ENCODE measurements at places on chromosomes 5 and 9.

GRCh38 chr5:177300236-177300880 is 3.2 kb downstream of the RAB24 start:
- no peak for DNase-seq

- DNase-seq = peak; percentile 75
Observed at GRCh38 chr9:136138566-136138965, 19.9 kb upstream of the TMEM250 start.

DNA sequence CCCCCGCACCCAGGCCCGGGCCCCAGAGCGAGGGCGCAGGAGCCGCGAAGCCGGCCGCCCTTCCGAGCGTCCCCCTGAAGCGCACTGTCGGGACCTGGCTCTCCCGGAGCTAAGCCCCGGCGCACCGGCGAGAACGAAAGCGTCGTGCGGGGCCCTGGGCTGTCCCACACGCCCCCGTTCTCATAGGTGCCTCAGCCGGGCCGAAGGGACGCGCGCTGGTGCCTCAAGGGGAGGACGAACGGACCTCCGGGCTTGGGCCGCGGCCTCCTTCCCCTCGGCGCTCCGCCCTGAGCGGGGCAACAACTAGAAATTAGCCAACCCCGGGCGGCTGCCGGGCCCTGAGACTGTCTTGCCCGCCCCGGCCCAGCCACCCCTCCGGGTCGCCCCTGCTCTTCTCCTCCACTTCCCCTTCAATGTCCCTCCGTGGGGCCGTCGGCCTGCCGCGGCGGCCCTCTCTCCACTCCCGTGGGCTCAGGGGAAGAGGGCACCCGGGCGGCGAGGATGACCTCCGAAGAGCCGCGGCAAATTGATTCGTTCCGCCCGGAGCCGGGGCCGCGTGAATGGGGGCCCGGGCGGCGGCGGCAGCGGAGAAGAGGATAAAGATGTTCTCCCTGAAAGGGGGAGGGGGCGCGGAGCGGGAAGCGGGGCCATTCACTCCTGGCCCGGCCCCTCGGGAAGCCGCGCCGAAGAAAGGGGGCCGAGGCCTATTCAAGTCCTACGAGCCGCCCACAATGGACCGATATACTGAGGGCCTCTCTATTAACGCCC is 3.5 kb upstream of the PRDM12 start:
- DNase-seq = no peak

DNA sequence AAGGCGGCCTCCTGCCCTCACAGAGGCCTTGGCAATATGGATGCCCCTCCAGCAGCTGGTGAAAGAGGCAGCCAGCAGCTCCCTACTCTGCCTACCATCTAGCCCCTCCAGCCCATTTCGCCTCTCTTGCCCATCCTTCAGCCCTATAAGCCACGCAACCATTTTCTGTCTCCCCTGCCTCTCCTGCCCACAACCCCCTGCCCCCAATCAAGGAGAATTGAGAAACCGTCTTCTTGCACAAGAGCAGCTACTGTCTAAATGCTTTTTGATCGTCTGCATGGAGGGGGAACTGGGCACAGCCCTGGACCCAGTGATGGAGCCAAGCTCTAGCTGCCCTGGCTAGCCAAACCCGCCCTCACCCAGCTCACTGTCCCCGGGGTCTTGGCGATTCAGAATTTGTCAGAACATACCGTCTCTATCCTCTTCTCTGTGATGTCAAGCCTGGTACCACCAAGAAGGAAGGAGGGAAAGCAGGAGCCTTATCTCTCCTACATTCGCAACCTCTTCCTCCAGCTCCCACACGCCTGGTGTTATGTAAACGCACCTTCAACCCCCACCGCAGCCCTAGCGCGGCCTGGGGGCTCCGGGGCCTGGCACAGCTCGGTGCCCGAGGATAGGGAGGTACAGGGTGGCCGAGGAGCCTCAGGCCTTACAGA is 1.2 kb downstream of the SPRY4 start:
- DNase-seq = no peak

DNA sequence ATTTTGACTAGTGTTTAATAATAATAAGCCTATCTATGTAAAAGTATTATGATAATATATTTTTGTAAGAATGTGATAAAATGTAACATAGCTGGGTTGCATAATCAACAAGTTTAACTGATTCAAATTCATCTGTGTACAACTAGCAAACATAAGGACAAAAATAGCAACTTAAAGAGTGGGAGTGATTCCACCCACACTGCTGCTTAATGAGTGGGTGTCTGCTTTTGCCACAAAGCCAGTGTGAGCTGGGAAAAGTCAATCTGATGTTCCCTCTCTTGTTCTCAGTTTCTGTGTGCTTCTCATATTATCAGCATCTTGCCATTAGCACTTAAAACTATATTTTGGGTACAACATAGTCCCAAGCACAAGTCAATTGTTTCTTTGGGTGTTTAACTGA is 111.1 kb upstream of the DPYSL3 start:
- DNase-seq = no peak

GRCh38 chr5:135154197-135154596 is 120.2 kb upstream of the PITX1 start:
- no peak for DNase-seq

GRCh38 chr5:7823594-7823993 is 27.3 kb downstream of the CFAP90 start:
- DNase-seq = no peak

- DNase-seq = no peak
Observed at GRCh38 chr5:24623624-24624023, 21.2 kb downstream of the CDH10 start.

GRCh38 chr9:111897601-111898137 is 1.1 kb downstream of the UGCG start:
- DNase-seq = peak; percentile 63

GRCh38 chr5:133635051-133635450 is 22.7 kb upstream of the FSTL4 start:
- no peak for DNase-seq

GRCh38 chr5:116482394-116482793 is 92.2 kb downstream of the SEMA6A start:
- DNase-seq = no peak

GRCh38 chr9:79661279-79661678 is 89.5 kb downstream of the TLE4 start:
- no peak for DNase-seq

DNA sequence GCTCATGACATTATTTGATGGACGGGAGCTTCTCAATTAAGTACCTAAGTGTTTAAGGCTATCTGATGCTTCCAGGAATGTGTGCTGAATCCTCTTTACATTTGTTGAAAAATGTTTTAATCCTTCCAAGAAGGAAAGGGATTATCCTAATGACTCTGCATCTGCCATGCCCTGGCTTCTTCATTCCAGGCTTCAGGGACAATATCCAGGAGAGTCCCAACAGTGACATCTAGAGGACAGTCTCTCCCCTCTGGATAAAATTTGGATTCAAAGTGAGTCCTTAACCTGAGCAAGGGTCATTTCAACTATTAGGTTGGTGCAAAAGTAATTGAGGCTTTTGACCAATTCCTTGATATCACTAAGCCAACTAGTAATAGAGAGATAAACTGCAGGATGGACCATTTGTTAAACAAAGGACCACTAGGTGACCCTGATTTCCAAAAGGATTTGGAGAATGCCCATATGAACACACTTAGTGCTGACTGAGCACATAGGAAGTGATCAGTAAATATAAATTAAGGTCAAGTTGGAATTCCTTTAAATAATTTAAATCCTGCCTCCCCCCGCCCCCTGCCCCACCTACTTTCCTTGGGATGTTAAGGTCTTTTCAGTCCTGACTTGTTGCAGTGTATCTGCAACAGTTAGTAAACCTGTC is 19.1 kb downstream of the TNFSF8 start:
- DNase-seq = peak; percentile 74

- no peak for DNase-seq
Observed at GRCh38 chr9:20662156-20662555, 21.9 kb upstream of the FOCAD start.

DNA sequence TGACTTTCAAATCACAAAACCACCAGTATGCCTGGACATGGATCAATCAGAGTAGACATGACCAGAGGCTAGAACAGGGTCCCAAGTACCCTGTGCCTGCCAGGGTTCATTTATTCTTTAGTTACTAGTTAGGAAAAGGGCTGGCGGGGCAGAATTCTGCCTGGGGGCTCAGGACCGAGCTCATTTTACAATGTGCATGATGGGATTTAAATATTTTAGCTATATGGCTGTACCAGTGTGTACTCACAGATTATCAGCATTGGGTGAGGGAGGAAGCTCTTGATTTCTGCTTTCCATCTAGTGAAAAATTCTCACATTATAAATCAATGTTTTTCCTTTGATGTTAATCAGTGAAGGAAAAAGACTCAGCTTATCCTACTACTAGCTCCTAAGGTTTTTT is 1511.1 kb downstream of the EFNA5 start:
- DNase-seq = no peak

DNA sequence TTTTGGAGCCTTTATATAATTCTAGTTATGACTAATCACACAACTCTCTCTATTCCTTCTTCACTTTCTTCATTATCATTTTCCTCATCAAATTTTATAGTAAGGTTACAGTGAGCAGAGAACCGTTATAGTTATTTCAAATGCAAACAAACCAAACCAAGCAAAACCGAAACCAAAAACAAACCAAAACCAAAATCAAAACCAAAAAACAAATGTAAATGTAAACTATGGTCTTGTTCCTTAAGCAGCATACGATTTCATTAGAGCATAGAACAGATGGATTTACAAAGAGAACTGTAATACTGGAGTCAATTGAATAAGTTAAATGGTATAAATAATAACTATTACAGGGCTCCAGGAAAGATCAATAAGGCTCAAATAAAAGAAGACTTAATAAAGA is 447.1 kb downstream of the LRRC70 start:
- no peak for DNase-seq

DNA sequence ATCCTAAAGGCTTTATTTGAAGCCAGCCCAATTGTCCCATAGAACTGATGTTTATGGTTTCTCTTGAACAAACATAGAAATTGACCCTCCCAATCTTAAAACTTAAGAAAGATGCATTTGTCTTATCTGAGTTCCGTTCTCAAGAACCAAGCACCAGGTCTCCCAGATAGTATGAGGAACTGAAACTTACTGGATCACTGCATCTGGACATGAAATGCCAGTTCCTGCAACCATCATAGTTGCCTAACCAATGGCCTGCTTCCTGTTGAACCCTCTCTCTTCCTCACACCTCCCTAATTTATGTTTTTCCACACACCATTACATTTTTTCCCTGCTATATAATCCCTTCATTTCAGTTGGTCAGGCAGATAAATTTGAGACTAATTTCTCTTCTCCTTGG is 478.9 kb downstream of the HTR1A start:
- DNase-seq = no peak

- no peak for DNase-seq
Observed at GRCh38 chr9:86713970-86714369, 233.3 kb downstream of the GAS1 start.

GRCh38 chr9:68897577-68898145 is 116.3 kb downstream of the PRKACG start:
- no peak for DNase-seq

DNA sequence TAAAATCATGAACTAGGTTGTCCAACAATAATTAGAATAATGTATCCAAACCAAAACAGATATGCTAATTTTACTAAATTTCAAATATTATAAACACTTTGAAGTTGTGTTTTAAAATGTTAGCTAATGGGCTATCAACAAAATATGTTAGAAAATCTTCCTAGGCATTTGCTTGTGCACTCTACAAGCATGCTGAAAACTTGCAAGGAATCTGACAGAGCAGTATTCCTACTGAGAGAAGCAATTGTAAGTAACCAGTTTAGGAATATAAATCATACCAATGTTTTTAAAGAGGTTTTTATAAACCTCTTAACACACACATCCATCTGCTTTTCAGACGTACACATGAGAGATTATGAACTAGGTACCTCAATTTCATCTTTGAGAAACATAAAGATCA is 228.4 kb upstream of the TBCA start:
- no peak for DNase-seq

DNA sequence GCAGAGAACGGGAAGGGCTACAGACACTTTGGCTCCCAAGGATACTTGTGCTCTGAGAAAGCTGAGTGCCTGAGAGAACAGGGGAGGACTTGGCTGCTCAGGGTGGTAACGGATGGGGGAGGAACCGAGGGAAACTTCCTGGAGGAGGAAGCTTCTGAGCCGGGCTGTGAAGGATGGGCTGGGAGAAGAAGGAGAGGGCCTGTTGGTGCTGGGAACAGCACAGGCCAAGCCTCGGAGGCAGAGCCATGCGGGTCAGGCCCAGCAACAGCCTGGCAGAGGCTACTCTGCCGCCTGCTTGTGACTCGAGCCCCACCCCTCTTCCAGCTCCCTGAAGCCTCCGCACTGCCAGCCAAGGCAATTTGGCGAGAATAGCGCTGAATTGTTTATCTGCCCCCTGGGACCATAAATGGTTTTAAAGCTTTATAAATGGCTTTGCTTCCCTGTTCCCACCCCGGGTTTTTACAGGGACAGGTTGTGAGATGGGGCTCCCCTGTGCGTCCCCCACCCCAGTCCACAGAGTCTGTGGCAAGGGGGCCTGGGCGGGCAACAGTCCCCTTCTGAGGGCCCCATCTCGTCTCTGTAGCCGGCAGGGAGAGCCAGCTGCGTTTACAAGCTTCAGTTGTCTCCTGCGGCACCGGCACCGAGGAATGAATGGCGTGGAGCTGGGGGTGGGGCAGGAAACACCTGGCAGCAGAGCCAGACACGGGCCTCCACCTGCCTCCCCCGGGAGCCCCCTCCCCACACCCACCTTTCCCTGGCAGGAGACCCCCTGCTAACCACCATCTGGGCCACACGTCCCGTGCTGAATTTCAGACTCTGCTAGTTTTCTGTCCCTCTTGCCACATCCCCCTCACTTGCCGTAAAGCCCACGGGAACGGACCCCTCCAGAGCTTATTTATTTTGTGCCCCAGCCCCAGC is 24.4 kb downstream of the FAM163B start:
- DNase-seq = no peak

GRCh38 chr9:29422438-29422837 is 1849.2 kb upstream of the C9orf72 start:
- DNase-seq = no peak

DNA sequence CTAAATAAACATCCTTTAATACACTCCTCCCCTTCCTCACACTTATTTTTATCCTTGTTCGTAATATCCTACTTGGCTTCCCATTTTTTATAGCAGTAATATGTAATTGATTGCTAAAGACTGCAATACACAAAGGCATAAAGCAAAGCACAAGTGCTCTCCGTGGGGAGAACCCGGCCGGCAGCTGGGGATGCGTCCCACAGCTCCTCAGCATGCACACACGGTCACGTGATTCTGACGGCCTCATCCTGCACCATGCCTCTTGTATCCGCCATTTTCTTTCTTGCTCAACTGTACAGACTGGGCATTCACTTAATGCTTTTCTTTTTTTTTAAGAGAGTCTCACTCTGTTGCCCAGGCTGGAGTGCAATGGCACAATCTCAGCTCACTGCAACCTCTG is 2.8 kb downstream of the BRD3OS start:
- DNase-seq = no peak

GRCh38 chr5:127411381-127411780 is 106.1 kb upstream of the PRRC1 start:
- no peak for DNase-seq

DNA sequence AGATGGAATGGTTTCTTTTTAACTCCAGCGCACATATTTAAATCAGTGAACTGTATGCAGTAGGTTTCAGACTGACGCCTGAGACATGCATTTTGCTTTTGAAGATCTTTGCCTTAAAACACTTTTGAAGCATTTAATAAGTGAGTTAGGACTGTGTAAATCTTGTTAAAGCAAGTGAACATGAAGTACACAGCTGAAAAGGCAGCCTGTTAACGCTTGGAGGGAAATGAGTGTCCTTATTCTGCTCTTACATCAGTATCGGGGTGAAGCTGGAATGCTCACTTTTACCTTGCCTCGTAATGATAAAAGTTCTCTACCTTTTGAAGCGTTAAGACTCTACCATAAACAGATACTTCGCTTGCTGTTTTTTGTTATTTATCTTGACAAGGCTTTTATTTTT is 552.2 kb downstream of the ZNF608 start:
- DNase-seq = no peak

All from cerebellar cortex (tissue), 1 donor.